ENCODE measurements at places on chromosomes 2 and 18. TPM values are rescaled to one million over a fixed set of nuclear protein-coding genes. Genes with fewer than 3 reads are reported as not detected.

- H3K27ac ChIP-seq, result no peak overlapping the region
- no peaks in the 10 kb centered on the region for H3K27me3 ChIP-seq
- H3K4me1 ChIP-seq, result no peaks in the 10 kb centered on the region
- DNase-seq, result no peak
- no peak overlapping the region for H3K4me3 ChIP-seq
Observed at GRCh38 chr18:58793361-58793760, 71.3 kb upstream of the ZNF532 start.

DNA sequence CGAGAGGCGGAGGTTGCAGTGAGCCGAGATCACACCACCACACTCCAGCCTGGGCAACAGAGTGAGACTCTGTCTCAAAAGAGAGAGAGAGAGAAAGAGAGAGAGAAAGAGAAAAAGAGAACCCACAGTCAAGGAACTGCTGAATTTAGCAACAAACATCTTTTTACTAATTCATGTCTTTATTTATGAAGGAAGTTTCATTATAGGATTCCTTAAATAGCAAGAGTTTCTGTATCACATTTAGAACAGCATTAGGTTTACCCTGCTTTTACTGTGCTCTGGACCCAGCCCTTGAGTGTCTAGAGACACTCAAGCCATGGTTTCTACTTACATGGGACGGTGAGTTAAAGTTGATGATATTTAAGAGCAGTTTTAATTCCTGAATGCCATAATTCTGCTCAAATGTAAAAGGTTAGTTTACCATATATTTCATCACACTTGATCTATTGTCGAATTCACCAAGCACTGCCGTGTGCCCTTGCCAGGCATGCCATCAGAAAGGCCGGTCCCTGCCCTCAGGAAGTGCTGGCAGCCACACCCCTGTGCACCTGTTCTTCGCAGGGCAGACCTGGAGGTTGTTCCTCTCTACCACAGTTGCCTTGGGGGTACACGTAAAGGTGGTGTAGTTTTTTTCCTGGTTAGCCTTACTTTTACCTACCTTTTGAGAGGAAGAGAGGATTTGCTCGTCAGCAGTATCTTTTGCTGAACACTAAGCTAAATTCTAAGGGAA, 153.3 kb downstream of the LDLRAD4 start:
- no peak overlapping the region for H3K27ac ChIP-seq
- DNase-seq, result no peak
- H3K4me3 ChIP-seq, result no peak overlapping the region

DNA sequence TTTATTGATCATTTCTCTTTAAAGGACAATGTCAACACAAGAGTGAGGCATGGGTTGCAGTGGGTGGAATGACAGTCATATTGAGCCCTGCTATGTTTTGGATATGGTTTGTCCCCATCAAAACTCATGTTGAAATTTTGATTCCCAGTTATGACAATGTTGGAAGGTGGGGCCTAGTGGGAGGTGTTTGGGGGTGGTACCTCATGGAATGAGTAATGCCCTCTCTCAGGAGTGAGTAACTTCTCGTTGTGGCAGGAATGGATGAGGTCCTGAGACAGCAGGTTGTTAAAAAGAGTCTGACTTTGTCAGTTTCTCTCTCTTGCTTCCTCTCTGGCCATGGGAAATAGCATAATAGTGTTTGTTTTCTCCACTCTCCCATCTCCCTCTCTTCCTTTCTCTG, 345.3 kb downstream of the DCC start:
- no peaks in the 10 kb centered on the region for H3K4me1 ChIP-seq
- H3K4me3 ChIP-seq, result no peak overlapping the region
- no peaks in the 10 kb centered on the region for H3K27me3 ChIP-seq
- H3K27ac ChIP-seq, result no peak overlapping the region
- no peak for DNase-seq

Gene SLC9A4
- total RNA-seq, result 0.81 TPM

DNA sequence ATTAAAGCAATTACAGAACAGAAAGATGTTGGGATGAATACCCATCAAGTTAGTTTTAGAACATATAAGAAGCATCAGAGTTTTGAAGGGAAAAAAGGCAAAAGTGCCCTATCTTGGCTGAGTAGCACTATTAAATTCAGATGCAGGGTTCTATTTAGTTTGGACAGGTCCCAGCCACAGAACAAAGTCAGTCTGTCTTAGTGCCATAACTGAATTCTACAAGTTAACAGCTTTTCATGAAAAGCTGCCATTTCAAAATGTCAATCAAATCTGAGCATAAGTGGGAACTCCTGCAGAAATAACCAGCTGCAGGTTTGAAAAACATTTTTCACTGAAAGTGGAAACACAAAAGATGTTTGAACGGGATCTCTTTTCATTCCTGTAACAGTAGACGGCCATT, 160.4 kb downstream of the SRBD1 start:
- H3K4me1 ChIP-seq, result no peaks in the 10 kb centered on the region
- no peaks in the 10 kb centered on the region for H3K27me3 ChIP-seq
- no peak overlapping the region for H3K27ac ChIP-seq
- H3K4me3 ChIP-seq, result no peak overlapping the region
- no peaks in the 10 kb centered on the region for H3K36me3 ChIP-seq
- no peak for DNase-seq

Measured in testis (tissue), 5 donors.